ENCODE measurements at places on chromosomes 13 and 19.

DNA sequence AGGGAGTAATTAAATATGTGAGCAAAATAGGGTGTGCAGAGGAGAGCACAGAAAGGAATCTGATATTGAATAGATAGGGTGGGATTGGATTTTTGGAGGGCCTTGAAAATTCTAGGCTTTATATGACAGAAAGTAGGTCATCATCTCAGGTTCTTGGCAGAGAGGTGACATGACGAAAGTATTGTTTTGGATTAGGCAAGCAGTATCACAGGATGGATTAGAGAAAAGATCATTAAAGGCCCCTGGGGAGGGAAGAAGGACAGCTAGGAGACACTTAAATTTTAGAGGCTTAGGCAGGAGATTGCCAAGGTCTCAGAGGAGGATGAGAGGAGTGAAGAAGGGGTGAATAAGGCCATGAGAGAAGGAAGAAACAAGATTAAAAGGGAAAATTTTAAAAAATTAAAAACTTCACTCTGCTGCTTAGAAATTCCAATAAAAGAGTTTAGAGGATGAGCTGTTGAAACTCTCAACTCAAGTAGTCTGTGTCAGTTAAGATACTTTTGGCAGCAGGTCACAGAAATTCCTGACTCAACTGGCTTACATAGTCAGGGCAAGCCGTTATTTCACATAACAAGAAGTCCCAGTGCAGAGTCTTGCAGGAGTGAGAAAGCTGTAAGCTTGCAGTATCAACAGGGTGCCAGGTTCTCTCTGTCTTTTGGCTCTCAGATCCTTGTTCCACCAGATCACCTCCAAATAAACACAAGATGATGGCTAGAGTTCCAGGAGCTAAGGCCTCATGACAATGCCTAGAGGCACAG lies 8.8 kb downstream of the GPC6 start:
- DNase-seq, result no peak

GRCh38 chr13:107901996-107902562 lies 313.3 kb downstream of the LIG4 start:
- no peak for DNase-seq

- DNase-seq, result no peak
These were observed 242.2 kb upstream of the EDNRB start for GRCh38 chr13:78160793-78161192.

GRCh38 chr13:30453727-30454126 lies 12.0 kb downstream of the HMGB1 start:
- no peak for DNase-seq

DNA sequence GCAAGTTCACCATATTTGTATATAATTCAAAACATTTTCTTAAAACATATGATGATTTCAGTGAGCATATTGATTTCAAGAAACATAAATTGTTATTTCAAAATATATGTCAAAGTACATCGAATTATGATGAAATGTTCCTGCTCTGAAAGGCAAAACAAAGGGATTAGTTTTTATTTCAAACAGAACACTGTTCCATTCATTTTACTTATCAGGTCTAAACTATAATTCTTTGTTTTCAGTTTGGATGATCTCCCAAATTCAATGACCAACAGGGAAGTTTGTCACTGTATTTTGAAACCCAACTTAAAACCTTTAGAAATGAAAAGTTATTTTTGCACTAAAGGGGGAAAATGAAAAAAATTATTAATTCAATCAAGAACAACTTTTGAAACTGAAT lies 610.2 kb downstream of the SLITRK1 start:
- no peak for DNase-seq

GRCh38 chr19:12272980-12273901 lies 21.4 kb downstream of the ZNF44 start:
- DNase-seq, result no peak

- DNase-seq, result no peak
These were observed 1629.4 kb downstream of the PCDH9 start for GRCh38 chr13:65600702-65601101.

GRCh38 chr19:42330241-42330711 lies 4.8 kb downstream of the MEGF8 start:
- DNase-seq, result no peak

DNA sequence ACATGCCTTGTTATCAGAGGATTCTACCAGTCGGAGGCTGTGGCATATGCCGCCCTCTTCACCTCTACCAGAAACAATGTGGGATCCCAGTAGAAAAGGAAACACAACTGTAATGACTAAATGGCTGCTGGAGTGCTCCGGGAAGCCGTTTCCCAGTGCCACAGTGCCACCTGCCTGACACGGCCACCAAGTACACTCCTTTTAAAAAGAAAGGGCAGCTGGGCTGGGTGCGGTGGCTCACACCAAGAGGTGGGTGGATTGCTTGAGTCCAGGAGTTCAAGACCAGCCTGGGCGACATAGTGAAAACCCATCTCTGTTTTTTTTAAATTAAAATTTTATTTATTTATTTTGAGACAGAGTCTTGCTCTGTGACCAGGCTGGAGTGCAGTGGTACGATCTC lies 67.3 kb downstream of the TRPM4 start:
- DNase-seq, result no peak

GRCh38 chr13:41111454-41111853 lies 21.1 kb downstream of the KBTBD6 start:
- DNase-seq, result no peak

GRCh38 chr19:40147693-40148347 lies 43.4 kb upstream of the MAP3K10 start:
- no peak for DNase-seq

DNA sequence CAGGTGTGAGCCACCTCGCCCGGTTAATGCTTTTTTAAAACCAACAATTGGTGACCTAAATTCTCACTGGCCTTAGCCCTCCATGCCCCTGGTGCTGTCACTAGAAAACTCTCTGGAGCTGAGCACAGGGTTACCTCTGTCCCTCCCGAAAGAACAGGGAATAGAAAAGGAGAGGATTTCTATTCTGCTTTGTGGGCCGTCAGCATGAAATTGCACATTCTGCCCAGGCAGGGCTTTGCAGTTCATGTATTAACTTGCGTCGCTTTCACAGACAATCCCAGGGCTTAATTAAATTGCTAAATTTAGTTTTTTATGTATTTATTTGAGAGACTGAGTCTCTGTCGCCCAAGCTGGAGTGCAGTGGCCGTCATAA lies 583 bp upstream of the ZNF480 start:
- no peak for DNase-seq

DNA sequence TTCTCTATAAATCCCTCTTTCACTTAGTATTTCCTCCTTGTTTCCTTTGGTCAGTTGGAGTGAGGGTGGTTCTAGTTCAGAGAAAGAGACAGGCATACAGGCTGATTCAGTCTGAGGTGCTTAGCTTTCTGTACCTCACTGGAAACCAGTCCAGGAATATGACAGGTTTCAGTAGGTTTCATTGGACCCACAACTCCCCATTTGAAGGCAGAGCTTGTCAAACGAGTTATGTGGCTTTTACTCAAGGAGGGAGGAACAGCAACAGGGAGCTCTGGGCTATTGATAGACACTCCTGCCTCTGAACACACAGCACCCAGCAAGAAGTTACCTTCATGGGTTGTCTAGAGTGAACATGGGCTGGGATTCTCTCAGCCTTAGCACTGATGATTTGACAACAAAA lies 14.5 kb downstream of the ACTN4 start:
- no peak for DNase-seq

- DNase-seq, result no peak
These were observed 1.9 kb downstream of the TSHZ3 start for GRCh38 chr19:31347354-31347753.

DNA sequence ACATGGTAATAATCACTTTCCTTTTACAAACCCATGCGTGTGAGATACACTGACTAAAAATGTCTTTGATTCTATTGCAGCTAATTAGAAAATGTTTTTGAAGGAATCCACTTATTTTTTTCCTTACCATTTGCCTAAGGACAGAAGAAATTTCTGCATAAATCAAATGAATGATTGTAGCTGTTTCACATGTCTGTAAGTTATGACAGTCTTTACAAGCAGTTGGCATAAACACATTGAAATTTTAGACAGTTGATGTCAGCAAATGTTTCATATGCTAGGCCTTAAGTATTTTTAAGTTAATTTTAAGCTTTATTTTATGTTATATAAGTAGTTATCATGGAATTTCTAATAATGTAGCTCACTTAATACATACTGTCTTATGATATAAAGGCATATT lies 598.4 kb upstream of the SLITRK6 start:
- no peak for DNase-seq

- DNase-seq, result no peak
These were observed 34.4 kb upstream of the PSPC1 start for GRCh38 chr13:19817106-19817505.

GRCh38 chr13:64000321-64000720 lies 2584.7 kb upstream of the PCDH20 start:
- DNase-seq, result no peak

DNA sequence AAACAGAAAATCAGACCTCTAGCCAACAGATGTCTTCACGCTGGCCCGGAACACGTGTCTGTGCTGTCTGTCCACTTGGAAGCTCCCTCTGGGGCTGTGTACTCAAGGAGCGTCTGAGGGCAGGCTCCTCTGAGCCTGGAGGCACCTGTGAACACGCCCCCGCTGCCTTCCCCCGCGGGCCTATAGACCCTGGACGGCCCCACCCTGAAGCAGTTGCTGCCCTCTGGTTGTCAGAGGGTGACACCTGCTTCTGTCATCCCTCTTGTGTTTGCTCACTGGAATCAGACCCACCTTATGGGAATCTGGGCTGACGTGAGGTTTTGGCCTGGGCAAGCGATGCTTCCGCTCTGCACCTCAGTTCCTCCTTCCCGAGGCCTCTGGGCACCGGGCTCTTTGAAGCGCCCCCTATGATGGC lies 19.2 kb downstream of the EPN1 start:
- no peak for DNase-seq

- peak; percentile 5 for DNase-seq
These were observed 163.5 kb downstream of the MTUS2 start for GRCh38 chr13:28983641-28984040.

- no peak for DNase-seq
These were observed 123.1 kb downstream of the RBM26 start for GRCh38 chr13:79282976-79283375.

DNA sequence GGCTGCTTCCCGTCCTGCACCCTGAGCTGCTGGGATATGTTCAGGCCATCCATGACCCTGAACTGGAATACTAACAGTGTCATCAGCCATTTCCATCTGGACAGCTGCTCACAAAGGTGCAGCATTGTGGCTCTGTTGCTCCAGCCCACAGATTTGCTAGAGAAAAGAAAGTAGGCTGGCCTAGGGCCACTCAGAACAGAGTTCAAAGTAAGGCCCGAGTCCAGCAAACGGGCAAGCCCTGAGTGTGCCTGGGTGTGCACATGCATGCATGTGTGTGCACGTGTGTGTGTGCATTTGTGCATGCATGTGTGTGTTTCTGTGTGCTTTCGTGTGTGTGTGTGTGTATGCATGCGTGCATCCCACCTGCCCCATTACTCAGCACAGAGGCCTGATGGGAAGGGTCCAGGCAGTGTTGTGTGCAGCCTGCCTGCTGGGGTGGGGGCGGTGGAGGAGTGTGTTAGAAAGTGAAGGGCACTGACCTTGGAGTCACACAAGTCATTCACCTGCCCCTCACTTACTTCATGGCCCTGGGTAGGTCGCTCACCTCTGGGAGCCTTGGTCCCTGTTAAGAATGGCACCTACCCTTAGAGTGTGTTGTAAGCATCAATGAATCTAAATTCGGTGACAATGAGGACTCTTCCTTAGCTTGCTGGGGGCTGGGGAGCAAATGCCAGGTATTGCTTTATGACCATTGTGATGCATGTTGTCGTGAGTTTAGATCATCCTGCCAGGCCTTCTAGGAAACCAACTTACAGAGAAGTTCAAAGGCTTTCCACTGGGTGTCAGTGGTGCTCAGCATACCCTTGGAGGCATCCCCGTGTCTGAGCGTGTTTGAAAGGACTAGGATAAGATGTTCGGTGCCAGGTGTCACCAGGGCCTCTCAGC lies 53.2 kb downstream of the GPR12 start:
- DNase-seq, result peak; percentile 21

DNA sequence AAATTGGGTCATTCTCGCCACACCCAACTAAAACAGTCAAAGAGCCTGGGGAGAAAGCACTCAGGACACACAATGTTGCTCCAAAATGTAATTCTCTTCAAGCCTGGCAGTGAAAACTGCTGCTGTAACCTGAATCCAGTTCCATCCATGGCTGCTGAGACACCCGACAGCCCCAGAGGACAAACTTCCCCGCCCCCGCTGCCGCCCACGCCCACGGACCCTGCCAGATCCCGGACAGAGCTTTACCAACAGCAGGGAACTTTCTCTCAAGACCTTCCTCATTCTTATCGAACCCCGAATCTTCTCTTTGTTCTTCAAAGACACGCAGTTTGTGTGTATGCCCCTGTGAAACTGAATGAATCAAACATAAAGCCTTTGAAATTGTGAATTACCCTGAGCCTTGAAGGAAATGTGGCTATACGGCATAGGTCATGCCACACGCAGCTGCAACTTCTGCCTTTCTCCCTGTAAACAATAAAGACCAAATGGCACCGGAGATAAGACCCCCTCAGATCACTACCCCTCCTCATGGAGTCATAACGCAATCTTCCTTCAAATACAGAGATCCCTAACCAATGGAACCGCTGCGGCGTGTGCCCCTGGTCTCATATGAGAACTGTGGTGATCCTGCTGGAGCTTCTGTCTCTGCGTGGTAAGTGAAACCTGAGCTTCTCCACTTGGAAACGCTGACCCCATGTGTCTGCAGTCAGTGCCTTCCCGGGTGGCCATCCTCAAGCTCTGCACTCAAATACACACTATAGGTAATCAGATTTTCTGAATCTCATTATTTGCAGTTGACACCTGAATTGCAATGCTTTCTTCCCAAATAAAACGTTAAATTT lies 4.8 kb upstream of the LAMP1 start:
- DNase-seq, result no peak

GRCh38 chr19:17468302-17469091 lies 1.8 kb upstream of the SLC27A1 start:
- DNase-seq, result no peak

GRCh38 chr19:6185093-6185834 lies 49.8 kb downstream of the ACSBG2 start:
- no peak for DNase-seq

GRCh38 chr19:5897189-5897969 lies 6.2 kb downstream of the NDUFA11 start:
- no peak for DNase-seq

DNA sequence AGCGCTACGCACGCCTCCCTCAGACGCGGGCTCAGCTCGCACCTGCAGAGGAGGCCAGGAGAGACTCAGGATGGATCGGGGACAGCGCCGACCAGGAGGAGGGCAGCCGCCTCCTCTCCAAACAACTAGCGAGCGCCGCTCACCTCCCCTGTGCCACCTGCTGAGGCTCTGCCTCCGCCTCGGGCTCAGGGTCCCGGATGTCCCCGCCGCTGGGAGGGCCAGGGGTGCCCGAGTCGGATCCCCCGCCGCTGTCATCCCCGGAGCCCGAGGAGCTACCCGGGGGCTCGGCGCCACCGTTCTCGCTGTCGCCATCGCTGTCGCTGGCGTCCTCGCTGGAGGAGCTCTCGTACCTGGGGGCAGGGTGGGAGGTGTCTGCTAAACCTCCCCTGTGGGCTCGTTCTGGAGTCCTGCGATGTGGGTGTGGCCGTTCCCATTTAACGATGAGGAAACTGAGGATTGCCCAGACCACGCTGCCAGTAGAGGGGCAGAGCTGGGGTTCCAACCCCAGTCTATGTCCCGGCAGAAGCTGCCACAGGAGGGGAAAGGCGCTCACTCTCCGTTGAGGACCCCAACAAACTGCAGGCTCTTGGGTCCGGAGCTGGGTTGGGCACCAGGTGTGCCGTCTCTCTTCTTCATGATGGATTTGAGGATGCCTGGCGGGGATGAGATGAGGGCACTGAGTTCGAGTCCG lies 9.2 kb downstream of the KANK3 start:
- no peak for DNase-seq

- no peak for DNase-seq
These were observed 530.6 kb downstream of the FGF9 start for GRCh38 chr13:22201375-22201925.

GRCh38 chr13:93794197-93794885 lies 567.7 kb downstream of the GPC6 start:
- no peak for DNase-seq
